ENCODE measurements at places on chromosomes 12 and 14.

GRCh38 chr12:89353823-89354611, 1.7 kb upstream of the DUSP6 start:
- peak; percentile 29 for DNase-seq

GRCh38 chr12:124510301-124510970, 57.0 kb downstream of the NCOR2 start:
- no peak for DNase-seq

DNA sequence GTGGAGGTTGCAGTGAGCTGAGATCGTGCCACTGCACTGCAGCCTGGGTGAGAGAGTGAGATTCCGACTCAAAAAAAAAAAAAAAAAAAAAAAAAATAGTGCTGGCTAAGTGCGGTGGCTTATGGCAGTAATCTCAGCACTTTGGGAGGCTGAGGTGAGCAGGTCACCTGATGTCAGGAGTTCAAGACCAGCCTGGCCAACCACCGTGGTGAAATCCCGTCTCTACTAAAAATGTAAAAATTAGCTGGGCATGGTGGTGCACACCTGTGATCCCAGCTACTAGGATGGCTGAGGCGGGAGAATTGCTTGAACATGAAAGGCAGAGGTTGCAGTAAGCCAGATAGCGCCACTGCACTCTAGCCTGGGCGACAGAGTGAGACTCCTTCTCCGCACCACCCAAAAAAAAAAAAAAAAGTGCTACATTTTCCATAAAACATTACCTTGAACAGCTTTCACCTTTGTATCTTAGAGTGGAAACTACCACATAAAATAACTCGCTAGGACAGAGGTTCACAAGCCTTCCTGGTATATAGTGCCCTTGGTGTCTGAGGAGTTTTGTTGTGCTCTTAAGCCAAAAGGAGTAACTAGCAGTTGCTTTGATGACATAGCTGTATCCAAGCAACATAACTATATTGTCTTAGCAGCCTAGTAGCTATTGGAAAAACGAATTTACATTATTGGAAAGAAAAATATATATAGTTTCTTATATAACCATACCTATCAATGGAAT, 11.1 kb downstream of the PTGES3 start:
- no peak for DNase-seq

- no peak for DNase-seq
These were observed 18.7 kb upstream of the KICS2 start for GRCh38 chr12:64240781-64241180.

GRCh38 chr14:103169954-103170353, 46.7 kb downstream of the TNFAIP2 start:
- DNase-seq, result no peak

GRCh38 chr12:38911611-38912010, 6.2 kb upstream of the CPNE8 start:
- no peak for DNase-seq

- no peak for DNase-seq
These were observed 4.4 kb downstream of the ARHGEF25 start for GRCh38 chr12:57615637-57616036.

GRCh38 chr12:107558141-107558815, 127.3 kb upstream of the PWP1 start:
- DNase-seq, result no peak

DNA sequence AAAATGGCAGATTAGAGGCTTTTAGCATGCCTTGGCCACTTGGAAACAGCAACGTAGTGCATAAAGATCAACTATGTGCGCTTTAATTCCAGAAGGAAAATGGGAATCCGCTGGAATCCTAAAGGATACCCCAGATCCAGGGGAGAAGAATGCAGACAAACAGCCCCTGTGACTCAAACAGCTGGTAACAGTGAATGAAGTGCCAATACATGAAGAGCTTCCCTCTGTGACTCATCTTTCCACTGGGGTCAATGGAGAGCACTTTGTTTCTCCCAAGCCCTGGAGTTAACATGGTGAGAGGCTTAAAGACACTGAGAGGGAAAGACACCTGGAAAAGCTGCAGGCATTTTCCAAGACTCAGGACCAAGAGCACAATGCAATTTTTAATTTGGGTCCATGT, 263.1 kb downstream of the CEP128 start:
- no peak for DNase-seq

All from hematopoietic multipotent progenitor cell (in vitro differentiated cells).